ENCODE measurements at places on chromosomes 7 and 10.

DNA sequence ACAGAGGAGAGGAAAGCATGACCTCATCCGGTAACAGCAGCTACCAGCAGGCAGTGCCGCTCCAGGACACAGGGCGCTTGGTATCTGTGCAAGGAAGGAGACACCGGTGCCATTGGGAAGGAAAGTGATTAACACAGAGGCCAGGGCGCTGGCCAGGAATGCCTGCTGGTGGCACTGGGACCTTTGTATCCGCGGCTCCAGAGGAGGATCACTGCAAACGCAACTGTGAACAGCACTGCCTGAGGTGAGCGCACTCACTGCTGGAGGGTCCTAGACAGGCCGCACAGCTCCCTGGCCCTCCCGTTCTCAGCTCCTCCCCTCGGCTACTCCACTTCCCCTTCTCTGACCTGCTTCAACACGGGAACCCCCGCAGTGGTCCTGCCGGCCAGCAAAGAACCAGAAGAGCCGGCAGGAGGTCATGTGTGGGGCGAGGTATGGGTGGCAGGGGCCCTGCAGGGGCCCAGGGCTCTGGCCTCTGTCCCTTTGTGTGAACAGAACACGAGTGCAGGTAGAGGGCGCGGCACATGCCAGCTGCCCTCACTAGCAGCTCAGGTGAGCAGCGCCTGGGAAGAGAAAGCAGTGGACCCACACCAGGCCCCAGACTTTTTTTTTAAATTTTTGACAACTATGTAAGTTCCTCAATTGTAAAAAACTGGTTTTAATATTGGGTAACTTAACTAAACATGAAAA is 107.6 kb downstream of the VIPR2 start:
- DNase-seq, result no peak

- DNase-seq, result no peak
Measured at GRCh38 chr7:141641876-141642275, 60.1 kb downstream of the DENND11 start.

GRCh38 chr10:122849900-122850605 is 4.4 kb upstream of the CUZD1 start:
- DNase-seq, result no peak

DNA sequence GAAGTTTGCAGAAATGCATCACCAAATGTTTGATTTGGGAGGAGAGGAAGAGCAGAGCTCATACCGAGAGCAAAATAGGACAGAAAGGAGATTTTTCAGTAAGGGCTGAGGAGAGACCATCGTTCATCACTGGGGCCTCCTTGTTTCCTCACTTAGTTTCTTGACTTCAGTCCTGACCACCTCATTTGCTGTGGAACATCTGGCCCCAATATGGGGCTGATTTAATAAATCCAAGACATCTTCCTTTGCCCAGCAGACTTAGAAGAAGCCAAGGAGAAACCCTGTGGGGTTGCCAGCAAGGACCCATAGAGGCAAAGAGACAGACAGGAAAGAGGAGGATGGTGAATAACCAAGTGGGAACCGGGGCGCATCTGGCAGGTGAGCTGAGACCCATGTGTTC is 60.4 kb downstream of the CHST3 start:
- no peak for DNase-seq

- peak; percentile 52 for DNase-seq
Measured at GRCh38 chr10:71831646-71832552, 19.2 kb downstream of the PSAP start.

- no peak for DNase-seq
Measured at GRCh38 chr7:1364068-1364905, 95.0 kb downstream of the MICALL2 start.

- DNase-seq, result no peak
Measured at GRCh38 chr7:128701062-128701785, 29.1 kb downstream of the GARIN1A start.

DNA sequence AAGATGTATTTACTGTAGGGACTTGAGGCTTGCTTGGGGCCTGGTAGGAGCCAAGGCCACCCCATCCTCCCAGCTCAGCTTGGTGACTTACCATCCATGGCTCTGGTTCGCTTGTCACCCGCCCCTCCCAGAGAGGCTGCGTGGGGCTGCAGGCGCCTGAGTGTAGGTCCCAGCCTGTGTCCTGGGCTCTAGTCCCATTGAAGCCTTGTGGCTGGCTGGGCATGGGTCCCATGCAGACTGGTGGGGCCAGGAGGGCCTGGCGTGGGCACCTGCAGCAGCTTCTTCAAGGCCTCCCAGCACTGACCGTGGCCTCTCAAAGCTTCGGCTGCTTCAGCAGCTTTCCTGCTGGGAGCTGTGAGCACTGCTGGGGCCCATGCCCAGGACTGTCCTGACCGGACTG is 118.1 kb downstream of the INPP5A start:
- DNase-seq, result no peak
